ENCODE measurements at places on chromosomes 16 and 17.

DNA sequence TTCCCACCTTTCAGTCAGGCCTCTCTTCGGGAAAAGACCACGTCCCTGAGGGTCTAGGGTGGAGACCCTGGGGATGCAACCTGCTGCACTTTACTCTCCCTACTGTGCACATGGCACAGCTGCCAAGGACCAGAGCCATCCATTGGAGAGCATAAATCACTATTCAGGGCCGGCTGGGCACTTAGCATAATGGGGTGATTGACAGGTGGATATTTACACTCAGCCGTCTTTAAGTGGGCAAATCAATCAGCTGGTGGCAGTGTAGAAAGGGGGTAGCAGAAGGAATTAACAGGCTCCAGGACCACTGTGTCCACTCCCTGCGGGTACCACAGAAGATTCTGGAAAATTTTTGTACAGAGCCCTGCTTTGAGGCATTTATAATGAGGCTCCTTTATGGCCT, 87.3 kb upstream of the IRX6 start:
- peak; percentile 28 for DNase-seq

DNA sequence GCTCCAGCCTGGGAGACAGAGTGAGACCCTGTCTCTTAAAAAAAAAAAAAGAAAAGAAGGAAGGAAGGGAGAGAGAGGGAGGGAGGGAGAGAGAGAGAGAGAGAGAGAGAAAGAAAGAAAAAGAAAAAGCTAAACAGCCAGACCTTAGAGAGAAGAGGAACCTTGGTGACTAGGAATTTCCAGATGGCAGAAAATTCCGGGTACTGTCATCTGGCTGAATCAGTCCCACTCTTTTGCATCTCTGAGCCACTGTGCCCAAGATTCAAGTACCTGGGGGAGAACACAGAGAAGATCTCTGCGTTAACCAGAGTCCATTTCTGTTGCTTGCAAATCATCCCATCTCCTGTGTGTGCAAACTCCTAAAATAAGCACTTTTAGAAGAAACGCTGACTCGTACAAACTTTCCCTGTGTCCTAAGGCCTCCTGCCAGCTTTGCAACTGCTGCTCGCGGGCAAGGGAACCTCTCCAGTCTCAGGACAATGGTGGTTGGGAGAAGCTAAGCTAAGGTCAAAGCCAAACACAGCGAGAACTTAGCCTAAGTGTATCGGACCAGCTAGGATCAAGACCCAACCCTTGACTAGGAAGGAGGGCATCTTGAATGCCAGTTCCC, 18.0 kb downstream of the BMERB1 start:
- DNase-seq: no peak

DNA sequence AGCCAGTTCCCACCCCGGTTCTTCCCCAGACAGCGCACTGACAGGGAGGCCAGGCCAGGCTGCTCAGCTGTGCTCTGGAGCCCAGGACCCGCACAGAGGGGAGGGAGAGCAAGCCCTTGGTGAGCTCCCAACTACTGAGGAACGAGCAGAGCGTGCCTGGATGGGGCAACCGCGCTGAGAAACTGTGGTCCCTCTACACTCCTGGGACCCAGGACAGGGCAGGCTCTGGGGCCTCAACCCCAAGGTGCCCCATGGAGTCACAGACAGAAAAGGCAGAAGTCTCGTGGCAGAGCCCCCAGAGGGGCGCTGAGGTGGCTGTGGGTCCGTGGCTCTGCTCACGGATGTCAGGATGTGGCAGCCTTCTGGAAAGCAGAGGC, 16.3 kb downstream of the SLX4 start:
- no peak for DNase-seq

DNA sequence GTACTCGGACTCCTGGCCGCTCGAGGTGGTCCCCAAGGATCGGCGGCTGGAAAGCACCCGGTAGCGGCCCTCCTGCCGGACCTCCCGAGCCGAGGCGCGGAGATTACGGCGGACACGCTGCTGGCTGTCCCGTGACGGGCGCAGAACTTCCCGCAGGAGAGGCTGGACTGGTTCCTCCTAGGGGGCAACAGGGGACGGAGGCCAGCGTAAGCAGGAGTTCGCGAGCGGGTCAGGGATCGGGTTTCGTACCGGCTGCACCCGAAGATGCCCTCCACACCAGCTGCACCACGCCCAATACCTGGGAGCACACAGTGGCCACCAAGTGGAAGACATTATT, 341 bp downstream of the SLC7A6OS start:
- DNase-seq: no peak

DNA sequence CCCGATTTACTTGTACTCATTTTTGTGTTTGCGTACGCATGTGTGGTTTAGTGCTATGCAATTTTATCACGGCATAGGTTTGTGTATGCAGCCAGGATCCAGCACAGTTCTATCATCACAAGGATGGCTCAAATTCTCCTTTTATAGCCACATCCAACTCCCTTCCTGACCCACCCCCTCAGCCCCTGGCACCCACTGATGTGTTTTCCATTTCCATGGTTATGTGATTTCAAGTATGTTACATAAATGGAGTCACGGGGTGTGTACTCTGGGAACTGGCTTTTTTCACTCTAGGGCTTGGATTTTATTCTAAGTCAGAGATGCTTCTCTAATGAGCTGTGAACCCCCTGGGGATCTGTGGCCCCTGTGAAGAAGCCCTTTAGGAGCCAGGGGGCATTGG, 16.8 kb downstream of the IL4R start:
- DNase-seq: no peak

- no peak for DNase-seq
Observed at GRCh38 chr17:78986048-78986648, 6.4 kb upstream of the LGALS3BP start.

- no peak for DNase-seq
Observed at GRCh38 chr16:167122-167690, 1.4 kb downstream of the HBM start.

Data from vagina (tissue), 2 donors.